ENCODE measurements at places on chromosomes 3 and 15.

DNA sequence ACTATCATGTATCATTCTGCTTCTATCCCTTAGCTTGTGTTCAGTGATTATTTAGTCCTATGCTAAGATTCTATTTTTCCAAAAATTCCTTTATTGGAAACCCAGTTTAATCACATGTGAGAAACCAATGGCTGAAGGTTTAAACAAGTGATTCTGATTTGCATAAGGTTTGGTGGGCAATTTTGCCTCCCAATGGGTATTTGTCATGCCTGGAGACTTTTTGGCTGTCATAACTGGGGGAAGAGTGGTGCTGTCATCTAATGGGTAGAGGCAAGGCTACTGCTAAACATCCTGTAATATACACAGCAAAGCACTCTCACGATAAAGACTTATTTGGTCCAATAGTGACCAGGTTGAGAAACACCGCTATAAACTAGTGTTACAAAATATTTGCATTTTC lies 148.7 kb downstream of the ALCAM start:
- DNase-seq = no peak

DNA sequence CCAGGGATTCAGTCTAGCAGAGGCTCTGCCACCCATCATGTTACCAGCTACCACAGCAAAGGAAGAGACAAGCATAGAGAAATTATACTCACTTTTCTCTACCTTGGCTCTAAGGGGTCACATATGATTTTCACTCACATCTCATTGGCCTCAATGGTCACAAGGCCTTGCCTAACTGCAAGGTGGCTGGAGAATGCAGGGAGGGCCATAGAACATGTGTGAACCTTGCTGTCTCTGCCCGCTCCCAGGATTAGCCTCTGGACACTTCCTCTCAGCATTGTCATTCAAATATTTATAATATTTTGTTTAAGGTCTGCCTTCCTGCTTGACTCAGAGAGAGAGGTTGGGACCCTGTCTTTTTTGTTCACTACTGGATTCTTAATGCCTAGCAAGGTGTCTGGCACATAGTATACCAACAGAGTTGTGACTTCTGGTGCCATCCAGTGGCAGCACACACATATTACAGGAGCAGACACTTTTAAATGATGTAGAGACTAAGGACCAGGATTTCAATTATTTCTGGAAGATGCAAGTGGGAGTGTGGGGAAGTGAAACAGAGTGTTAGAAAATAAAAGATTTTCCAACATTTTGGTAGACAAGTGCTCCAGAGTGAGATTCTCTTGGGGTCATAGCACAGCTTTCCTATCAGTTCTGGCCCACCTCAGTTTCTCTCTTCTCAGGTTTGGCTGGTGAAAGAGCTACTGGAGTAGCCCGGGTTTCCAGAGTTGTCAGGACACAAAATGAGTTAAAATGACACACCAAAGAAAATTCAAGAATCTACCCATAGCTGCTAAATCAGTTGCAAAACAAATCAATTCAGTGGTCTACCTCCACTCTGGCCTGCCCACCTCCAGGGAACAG lies 119.0 kb upstream of the RASGRP1 start:
- DNase-seq = no peak

- no peak for DNase-seq
Observed at GRCh38 chr3:10502185-10502880, 3.1 kb downstream of the ATP2B2 start.

DNA sequence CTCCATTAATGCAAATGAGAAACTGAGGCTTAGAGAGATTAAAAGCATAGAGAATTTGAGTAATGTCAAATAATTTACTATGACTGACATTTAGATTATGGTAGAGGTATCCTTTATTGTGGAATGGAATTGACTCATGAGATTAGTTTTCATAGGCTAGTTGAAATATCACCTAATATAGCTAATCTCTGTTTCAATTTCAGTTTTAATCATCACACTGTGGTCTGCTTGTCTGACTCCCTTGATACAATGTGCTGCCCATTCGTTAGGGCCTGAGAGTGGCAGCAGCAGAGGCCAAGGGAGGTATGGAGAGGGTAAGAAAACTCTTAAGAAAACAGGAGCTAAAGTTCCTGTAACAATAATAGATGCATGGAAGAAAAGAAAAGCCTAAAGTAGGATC lies 13.2 kb upstream of the ZBTB20 start:
- no peak for DNase-seq

DNA sequence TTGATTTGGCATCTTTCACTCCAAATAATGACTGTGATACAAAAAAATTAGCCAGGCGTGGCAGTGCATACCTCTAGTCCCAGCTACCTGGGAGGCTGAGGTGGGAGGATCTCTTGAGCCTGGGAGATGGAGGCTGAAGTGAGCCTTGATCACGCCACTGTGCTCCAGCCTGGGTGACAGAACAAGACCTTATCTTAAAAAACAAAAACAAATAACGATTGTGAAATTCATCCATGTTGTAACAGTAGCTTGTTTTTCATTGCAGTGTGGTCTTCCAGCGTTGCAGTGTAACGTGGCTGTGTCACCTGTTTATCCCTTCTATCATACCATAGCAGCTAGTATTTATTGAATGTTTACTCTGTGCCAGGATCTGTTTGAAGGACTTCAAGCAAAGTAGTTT lies 120.9 kb downstream of the ITPR1 start:
- DNase-seq = no peak

DNA sequence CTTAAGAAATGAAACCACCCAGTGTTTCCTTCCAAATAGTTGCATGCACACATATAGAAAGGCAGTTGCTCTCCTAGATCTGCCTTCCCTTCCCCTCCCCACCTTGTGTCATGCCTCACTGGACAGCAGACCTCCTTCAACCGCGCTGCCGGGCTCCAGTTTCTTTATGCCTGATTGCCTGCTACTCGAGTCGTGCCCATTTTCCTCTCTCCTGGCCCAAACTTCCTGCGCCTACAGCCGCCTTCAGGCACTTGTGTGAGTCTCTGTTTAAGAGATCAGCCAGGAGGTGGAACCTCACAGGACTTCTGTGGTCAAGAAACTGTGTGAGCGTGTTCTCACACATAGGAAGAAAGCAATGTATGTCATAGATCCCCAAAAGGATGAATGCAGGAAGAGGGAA lies 8.8 kb upstream of the FAM107A start:
- DNase-seq = no peak

GRCh38 chr3:156472150-156472549 lies 82.8 kb downstream of the SSR3 start:
- DNase-seq = no peak

DNA sequence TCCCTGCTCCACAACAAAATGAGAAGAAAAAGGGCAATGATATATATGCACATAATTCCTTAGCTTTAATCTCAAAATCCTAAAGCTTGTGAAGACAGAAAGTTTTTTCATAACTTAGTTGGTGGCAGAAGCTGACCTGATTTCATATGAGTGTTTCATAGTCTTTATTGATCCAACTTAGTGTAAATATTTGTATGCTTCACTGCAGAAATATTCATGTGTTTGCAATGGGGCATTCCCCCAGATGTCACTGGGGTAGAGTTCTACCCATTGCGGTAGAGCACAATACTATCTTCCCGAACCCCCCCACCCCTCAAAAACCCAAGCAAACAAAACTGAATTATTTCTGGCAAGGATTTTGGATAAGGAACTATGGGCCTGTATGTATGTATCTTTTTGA lies 221.2 kb downstream of the THRB start:
- DNase-seq = no peak

- no peak for DNase-seq
Observed at GRCh38 chr3:126536126-126536525, 12.2 kb downstream of the CHST13 start.

DNA sequence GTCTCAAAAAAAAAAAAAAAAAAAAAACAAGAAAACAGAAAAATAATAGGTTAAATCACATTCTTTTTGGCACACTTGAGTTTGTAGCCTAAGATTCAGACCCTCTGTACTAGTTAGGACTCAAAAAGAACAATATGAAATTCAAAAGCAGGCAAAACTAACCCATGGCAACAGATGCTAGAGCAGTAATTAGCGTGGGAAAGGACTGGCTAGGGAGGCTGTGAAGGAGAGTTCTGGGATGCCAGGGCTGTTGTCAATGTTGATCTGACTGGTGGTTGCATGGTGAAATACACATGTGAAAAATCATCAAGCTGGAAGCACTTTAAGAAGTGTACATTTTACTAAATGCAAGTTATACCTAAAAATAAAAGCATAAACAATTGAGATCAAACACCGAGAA lies 35.6 kb downstream of the KLHL6 start:
- DNase-seq = no peak

DNA sequence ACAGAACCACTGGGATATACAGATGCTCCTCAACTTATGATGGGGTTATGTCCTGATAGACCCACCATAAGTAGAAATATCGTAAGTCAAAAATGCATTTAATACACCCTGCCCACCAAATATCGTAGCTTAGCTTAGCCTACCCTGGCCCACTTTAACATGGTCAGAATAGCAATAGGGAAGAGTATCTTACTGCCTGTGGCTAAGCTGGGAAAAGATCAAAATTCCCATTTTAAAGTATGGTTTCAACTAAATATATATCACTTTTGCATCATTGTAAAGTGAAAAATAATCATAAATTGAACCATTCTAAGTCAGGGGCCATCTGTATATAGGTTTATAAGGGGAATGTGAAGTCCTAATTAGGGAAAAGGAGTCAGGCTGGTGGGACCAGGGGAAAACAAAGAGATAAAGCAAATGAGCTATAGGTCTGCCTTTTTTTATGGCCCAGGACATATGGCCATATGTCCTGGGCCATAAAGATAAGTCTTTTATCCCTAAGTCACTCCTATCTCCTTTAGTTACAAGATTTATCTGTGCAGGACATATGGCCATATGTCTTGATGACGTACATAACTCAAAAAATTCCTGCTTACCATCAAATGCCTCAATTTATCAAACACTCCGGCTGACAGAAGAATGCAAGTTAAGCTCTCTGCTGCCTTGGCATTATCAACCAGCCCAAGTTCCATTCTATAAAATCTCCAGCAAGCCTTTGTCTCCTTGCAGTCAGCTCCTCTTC lies 11.2 kb downstream of the RTP3 start:
- no peak for DNase-seq

- no peak for DNase-seq
Observed at GRCh38 chr15:97953748-97954147, 6.8 kb upstream of the ARRDC4 start.

DNA sequence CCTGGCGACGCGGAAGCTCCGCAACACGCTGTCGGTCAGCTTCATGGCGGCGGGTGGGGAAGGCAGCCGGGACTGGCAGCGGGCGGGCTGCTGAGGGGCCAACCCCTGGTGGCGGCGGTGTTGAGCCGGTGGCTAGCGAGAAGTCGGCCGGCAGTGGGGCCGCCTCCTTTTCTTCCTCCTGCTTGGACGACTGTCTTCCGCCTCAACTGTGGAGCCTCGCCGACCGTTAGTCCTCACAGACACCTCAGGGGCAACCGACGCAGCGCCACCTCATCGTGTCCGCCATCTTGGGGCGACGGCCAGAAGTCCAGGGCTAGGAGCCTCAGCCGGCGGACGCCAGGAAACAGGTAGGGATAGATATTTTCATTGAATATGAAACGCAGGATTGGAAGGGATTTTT lies 875.1 kb downstream of the NSUN3 start:
- DNase-seq = no peak

DNA sequence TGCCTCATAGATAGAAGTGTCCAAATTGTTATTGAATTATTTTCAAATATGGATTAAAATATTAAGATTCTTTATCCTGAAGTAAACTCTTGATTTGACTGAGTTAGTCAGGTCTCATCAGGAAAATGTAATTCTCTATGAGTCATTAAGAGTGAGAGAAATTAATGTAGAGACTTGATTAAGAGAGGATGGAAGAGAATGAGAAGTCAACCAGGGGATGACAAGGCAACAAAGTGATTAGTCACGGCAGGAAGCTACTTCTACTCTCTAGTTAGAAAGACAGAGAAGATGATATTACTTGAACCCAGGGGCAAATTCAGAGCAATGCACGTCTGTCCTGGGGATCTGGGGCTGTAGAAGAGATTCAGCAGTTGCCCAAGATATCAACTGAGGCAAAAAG lies 202.5 kb downstream of the LSAMP start:
- no peak for DNase-seq

- DNase-seq = no peak
Observed at GRCh38 chr3:137709011-137709601, 55.0 kb upstream of the SOX14 start.

DNA sequence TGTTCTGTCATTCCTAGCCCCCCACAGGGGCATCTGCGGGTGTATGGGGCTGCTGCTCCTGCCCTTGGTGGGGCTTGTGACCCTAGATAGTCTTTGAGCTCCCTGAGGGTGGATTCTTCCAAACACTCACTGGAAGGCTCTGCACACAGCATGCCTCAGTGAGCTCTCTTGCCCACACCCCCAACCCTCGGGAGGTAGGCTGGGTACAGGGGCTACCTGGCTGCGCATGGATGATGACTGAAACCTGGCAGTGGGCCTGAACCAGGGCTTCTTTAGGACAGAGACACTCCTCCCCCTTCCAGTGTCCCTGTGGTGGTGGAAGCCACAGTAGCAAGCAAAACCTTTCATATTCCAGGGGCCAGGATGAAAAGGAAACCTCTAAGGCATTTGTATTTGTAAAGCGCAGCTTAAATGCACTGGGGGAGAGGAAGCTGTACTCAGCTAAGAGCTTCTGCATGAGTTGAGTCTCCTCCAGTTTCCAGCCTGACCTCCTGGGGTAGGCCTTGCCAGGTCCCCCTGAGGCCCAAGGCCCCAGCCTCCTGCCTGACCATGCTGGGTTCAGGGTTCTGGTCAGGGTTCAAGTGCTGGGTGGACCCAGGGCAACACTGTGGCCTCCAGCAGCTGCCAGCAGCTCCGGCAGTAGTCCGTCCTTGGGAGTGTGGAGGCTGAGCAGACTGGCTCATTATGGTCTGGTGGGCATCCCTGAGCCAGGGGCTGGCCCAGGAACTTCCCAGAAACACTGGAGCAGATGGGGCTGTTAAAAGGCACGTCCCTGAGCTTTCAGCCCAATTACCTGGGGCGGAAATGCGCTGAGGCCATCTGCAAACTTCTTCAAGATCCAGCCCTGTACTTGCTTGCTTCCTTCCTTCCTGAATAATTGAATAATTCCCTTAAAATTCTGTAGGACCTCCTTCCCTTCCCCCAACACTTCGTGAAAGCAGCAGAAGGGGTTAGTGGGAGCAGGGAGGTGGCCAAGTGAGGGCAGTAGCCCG lies 89.7 kb downstream of the HMG20A start:
- no peak for DNase-seq

DNA sequence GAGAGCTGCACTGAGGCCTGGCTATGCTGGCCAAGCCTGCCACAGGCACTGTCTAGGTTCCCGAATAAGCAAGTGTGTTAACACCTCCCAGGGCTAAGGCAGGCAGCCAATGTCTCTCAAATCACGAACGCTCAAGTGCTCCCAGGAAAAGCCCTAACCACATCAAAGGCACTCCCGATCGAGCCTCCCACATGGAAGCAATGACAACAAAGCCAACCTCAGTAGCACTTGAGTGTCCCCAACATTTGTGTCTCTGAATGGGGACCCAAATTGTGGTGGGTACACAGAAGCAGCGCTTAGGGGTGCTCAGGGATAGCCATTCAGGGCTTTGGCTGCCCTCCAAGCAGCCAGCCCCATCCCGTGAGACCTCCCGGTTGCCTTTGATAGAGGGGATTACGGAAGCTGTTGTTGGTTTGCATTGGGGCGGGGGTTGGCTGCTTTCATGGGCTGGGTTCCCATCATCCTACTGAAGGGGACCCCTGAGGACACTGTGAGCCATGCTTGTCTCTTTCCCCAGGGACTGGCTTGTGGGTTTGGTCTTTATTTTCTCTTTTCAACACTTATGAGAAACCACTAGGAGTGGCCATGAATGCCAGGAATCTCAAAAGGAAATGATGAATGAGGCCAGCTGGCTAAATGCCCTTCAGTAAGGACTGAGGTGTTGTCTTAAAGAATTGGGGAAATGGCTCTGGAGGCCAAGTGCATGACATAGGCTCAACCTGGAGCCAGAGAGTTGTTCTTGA lies 234.1 kb upstream of the FEZF2 start:
- DNase-seq = peak; percentile 86

Data from skeletal muscle cell (primary cell).